ENCODE measurements at places on chromosomes 11 and 22.

DNA sequence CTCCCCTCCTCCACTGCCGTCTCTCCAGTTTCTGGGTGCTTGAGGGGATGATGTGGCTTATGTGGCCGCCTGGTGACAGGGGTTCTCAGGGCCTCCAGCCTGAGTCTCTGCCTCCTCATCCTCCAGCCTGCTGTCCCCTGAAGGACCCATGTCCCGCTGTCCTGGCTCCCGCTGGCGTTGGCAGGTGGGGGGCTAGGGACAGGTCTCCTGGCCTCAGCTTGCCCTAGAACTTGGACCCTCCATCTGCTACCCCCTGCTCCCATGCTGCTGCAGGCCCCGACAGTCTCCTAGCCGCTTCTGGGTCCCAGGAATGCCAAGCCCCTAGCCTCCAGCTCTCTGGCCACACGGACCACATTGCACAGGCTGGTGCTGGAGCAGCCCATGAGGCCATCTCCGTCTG is 13.9 kb upstream of the CELSR1 start:
- no peak for DNase-seq

- DNase-seq: no peak
Observed at GRCh38 chr11:121091492-121092152, 9.4 kb upstream of the TECTA start.

DNA sequence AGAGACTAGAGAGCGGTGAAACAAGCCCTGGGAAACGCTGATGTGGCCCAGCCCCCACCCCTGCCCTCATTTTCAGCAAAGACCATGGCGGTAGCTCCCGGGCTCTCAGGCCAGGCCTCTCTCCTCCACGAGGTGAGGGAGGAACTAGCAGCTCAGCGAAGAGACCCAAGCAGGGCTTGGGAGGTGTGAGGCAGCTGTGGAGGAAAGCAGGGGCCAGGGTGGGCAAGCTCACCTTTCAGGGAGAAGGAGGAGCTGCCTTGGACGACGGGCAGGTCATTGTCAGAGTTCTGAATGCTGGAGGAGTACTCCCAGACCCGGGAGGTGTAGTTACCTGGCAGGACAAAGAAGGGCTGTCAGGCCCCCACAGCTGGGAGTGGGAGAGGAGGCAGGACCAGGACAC is 19.9 kb downstream of the TRIM29 start:
- DNase-seq: no peak

DNA sequence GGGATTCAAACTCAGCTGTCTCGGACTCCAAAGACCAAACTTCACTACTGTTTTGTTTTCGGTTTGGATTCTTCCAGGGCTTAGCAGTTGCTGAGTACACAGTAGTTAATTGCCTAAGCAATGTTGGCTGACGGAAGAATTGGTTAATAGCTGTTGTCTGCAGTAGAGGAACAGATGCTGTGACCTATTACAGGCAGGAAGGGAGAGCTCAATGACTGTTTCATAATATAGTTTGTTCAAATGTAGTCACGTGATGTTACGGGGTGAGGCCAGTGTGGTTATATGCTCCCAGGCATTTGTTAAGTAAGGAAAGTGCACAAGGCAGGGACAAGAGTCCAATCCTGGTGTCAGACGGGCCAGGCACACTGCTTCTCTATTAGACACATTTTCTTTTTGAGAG is 222.6 kb upstream of the CCDC90B start:
- DNase-seq: no peak

DNA sequence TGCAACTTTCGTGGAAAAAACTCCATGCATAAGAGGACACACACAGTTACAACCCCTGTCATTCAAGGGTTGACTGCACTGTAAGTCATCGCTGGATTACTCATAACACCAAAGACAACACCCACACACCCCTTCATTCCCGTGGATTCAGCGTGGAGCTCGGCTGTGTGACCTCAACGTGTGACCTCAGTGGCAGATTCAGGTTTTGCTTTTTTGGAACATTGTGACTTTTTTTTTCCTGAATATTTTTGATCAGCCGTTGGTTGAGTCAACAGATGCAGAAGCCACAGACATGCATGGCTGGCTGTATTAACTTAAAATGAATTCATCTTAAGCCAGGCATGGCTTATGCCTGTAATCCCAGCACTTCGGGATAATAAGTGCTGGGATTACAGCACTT is 19.7 kb upstream of the MUC5AC start:
- DNase-seq: no peak

DNA sequence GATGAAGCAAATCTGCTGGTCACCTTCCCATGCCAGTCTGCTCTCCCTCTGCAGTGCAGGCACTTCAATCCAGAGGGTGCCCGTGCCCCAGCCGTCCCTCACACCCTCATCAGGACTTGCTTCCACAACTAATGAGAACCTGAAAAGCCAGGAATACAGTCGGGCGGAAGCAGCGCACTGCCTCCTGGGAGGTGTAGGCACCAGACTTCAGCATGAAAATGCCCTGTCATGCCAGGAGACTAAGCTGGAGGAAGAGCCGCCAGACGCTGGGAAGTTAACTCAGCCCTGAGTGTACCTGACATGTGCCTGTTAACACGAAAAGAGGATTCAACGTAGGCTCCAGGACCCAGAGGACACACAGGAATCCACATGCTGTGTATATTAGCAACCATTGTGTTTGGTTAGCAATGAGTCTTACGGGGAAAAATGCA is 40.1 kb upstream of the FLI1 start:
- DNase-seq: no peak

Measured in GM12892 (cell line).